ENCODE measurements at places on chromosomes 7 and 10.

DNA sequence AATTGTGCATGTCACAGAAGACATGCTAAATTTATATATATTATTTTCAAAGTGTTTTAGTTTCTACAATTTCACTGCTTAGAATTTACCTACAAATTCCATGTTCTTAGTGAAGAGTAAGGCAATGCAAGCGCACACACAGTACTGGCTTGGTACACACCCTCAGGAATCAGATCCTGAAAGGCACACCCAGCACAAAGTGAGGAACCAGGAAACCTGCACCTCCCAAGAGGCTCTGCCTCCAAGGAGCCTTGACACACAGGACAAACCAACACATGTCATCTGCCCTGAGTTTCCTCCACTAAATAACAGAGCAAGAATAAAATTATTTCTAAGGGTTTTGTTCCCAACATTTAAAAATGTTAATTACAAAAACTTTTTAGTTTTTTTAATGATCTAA, 156.2 kb downstream of the PARD3 start:
- no peak for DNase-seq

DNA sequence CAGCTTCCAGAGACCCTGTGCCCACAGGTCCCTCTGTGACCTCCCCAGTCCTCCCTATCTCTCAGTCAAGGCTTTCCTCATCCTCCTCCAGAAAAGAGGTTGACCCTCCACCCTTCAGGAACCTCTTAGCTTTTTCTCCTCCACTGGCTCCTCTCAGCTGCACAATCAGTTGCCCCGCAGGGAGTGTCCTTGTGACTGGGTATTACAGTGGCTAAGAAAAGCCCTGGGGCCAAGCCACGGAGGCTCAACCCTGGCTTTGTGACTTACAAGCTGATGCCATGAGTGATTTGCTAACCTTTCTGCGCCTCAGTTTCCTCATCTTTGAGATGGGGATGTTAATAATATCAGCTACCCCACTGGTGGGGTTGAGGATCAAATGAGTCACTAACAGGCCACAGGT, 66.4 kb upstream of the ZMIZ1 start:
- DNase-seq: no peak

GRCh38 chr10:76429368-76430060, 998.1 kb downstream of the LRMDA start:
- DNase-seq: no peak

GRCh38 chr10:104744052-104744451, 103.0 kb downstream of the SORCS3 start:
- no peak for DNase-seq

DNA sequence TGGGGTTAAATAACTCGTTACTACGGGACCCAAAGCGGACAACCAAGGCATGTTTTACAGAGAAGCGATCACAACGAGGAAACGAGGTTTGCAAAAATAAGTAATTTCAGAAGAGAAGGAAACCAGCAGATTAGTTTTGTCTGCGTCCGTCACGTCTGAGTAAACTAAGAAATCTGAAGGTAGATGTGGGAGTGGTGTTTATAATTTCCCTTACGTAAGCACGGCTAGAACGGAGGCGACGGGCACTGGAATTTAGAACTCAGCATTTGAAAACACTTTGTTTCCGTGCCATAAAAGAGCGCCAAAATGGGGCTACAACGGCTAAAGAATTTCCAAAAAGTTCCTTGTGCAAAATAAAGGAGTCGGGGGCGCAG, 718 bp upstream of the UMAD1 start:
- peak; percentile 40 for DNase-seq

GRCh38 chr7:156665101-156665500, 24.5 kb downstream of the RNF32 start:
- DNase-seq: no peak

DNA sequence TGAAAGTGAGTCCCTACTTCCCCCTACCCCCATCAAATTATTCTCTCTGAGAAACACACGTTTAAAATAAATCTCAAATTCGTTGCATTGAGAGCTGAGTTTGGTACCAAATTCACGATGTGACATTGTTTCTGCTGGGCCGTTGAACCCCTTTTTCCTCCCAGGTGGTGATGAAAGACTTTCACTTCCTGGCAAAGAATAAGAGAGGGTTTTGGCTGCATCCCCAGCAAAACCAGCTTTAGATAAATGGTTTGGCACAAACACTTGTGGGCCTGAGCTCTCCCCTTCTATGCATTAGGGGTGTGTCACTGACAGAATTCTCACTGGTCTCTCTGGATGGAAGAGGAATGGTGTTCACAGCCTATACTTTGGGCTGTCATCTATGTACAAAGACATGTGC, 8.8 kb upstream of the DNTT start:
- no peak for DNase-seq

DNA sequence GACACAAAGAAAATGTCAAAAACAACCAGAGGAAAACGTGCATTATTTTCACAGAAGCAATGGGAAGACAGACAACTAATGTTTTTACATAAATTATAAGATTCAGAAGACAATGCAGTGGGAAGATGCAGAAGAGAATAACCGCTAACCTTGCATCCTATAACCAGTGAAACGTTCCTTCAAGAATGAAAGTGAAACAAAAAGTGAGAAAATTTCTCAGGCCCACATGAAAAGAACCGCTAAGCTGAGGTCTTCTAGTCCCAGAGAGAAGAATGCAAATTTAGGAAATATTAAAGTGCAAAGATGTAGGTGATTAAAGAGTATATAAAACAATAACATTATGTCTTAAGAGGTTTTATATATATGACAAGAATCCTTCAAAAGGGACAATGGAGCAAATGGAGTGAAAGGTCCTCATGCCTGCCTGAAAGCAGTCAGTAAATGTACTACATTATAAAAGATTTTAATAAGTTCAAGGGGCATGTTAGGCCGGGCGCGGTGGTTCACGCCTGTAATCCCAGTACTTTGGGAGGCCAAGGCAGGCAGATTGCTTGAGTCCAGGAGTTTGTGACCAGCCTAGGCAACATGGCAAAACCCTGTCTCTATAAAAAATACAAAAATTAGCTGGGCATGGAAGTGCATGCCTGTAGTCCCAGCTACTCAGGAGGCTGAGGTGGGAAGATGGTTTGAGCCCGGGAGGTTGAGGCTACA, 43.1 kb upstream of the DDC start:
- DNase-seq: no peak

DNA sequence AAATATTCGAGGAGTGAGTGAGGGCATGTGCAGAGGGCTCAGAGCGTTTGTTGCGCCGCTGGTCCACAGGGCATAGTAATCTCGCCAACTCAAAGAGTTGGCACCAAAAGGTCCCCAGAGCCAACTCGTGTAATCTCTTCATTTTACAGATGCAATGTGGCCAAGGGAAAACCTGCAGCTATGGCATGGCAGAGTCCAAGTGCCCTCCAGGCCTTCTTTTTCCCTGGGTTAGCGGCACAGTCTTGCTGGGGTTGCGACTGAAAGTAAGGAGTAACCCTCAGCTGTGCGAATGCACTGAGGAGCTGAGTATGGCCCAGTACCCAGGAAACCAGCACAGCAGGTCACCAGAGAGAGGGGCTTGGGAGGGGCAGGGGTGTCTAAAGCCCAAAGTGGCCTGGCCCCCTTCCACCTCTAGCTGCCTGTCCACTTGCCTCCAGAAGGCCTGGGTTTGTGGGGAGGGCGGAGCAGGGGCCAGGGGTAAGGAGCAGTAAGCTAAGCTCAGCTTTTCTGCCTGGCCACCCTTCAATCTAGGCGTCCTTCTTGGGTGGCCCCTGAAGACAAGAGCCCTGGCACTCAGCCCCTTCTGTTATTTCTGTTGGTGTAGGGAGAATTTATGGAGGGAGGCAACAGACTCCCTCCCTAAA, 3.3 kb upstream of the GAD2 start:
- DNase-seq: no peak

DNA sequence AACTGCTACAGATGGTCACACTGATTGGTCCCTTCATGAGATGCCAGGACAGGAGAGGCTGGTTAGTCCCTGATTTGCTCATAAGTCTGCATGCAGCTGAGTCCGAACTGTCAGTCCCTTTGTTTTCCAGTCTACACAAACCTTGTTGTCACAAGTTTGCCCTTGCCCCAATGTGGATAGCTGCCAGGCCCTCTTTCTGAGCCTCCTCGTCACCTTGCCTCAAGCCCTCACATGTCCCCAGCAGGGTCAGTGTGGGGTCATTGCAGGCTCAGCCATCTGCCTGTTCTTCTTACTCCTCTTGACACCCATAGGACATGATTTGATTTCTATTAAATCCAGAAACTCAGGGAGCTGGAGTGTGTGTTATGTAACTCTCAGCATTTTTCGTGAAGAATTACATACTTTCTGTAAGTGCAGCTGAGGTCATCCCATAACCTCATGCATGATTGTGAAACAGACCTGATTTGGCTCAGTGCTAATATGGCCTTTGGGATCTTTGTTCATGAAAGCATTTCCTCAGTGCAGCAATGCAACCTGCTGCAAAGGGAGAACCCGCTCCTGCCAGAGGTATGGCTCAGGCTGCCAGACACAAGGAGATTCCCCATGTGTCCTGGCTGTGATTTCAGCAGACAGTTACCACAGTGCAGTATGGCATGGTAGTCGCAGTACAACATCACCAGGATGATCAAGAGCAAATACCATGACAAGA, 70.0 kb upstream of the ZMIZ2 start:
- DNase-seq: no peak

GRCh38 chr7:50362142-50362541, 57.6 kb downstream of the IKZF1 start:
- no peak for DNase-seq

- DNase-seq: no peak
Measured at GRCh38 chr10:117000580-117000979, 4.4 kb downstream of the SHTN1 start.

DNA sequence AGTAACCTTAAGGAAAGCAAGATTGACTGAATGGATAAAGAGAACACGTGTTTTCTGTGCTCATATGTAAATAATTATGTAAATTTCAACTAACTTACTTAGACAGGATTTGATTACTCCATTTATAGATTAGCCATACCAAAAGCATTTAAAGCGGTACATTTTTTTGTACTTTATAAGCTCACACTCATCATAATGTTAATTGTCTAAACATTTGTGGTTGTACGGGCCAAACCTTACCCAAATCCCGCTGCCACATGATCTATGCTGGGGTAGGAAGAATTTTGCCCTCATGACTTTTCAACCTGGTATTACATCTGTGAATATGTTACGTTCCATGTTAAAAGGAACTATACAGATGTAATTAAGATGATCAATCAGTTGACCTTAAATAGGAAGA, 29.1 kb downstream of the MKX start:
- DNase-seq: no peak

- no peak for DNase-seq
Measured at GRCh38 chr10:11602919-11603523, 8.4 kb downstream of the USP6NL start.

- no peak for DNase-seq
Measured at GRCh38 chr10:104457543-104457828, 103.9 kb downstream of the CFAP58 start.

DNA sequence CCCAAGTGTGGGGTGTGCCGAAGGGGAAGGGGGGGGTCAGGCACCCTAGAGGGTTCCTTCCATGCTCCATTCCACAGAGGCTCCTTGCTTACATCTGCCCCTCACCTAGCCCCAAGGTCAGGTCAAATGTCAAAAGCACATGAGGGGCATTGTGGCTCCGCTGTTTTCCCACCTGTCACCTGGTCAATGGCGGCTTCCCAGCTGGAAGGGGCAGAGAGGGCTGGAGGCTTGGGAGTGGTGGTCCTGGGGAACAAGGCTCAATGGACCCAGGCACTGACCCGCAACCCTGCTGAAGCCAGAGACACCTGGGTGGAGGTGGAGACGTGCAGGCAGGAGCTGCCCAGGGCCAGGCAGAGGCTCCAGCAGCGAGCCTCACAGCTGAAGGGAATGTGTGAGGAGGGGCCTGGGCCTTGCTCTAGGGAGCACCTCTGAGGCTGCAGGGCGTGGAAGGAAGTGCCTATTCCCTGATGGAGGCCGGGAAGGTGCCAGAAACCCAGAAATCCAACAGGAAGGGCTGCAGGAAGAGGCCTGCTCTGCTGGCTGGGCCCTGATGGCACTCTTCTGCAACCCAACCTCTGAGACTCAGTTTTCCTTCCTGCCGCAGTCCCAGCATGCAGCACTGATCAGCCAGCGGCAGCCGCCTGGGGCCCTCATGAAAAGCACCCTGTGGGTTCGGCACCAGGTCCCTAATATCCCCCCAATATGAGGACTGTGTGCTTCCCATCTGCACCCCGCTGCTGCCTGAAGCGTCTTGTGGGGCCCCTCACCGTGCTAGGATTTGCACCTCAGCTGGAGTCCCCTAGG, 16.0 kb downstream of the RASGEF1A start:
- no peak for DNase-seq

DNA sequence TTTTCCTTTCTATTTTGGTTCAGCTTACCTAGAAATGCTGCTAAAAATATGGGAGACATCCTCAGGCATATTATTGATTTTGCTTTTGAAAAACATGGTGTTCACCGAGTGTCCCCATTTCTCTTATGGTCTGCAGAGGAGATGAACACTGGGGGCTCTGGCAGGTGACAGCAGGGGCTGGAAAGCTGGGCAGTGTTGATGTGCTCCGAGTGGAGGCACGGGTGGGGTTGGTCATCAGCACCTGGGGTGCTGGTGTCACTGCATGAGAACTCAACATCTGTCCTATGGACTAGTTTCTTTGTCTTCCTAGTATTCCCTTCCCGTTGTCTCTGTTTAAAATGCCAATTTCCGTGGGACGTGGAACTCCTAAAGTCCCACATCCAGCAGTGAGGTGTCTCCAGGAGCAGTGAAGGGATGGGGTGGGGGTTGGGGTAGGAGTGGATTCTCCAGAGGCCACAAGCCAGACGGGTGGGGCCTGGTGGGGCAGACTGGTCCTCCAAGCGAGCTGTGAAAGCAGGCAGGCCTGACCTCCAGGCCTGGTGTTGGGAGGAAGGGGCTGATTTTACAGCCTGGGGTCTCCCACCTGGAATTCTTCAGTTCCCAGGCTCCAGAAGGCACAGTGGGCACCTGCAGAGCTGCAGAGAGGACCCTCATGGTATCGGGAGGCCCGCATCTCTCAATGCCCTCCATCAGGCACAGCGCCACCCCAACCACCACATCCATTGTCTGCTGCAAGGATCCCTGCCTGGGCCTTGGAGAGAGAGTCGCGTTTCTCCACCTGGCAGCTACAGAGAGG, 24.4 kb downstream of the ZNF775 start:
- no peak for DNase-seq

DNA sequence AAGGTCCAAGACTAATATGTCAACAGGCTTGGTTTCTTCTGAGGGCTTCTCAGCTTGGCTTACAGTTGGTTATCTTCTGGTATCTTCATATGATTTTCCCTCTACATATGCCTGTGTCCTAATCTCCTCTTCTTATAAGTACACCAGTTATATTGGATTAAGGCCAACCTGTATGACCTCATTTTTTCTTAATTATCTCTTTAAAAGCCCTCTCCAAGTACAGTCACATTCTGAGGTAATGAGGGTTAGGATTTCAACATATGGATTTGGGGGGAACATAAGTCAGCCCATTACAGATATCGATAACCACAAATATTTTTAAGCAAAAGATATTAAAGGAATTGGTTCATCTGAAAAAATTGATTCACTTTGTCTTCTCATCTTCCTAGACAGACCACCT, 49.2 kb downstream of the IQUB start:
- no peak for DNase-seq

DNA sequence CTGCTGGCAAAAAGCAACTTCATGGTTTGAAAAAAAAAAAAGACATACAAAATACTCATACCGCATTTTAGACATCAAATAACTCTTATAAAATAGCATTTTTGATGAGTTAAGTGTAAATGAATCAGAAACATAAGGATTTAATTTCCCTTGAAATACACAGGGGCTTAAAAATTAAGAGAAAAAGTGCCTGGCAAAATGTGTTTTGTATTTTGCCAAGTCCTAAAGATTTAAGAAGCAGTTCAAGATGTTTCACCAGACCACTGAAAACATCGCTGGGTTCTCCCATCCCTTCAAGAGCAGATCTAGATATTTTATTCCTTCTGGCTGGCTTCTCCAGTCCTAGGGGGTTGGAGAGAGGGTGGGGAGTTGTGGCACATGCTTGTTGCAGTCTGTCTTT, 396.4 kb downstream of the INHBA start:
- no peak for DNase-seq
